ENCODE measurements at places on chromosomes 11 and 22.

DNA sequence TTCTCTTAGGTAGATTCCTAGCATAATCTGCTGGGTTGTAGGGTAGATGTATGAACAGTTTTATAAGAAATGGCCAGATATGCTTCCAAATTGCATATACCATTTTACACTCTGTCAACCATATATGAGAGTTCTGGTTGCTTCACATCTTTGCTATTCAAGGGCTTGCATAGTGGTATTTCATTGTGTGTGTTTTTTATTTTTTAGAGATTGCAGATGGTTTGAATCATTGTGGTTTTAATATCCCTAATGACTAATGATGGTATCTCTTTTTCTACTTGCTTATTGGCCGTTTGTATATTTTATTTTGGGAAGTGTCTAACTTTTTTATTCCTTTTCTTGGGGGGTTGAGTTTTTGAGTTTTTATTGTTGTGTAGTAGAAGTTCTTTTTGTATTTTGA is 26.9 kb downstream of the RNF214 start:
- peak; percentile 66 for DNase-seq

DNA sequence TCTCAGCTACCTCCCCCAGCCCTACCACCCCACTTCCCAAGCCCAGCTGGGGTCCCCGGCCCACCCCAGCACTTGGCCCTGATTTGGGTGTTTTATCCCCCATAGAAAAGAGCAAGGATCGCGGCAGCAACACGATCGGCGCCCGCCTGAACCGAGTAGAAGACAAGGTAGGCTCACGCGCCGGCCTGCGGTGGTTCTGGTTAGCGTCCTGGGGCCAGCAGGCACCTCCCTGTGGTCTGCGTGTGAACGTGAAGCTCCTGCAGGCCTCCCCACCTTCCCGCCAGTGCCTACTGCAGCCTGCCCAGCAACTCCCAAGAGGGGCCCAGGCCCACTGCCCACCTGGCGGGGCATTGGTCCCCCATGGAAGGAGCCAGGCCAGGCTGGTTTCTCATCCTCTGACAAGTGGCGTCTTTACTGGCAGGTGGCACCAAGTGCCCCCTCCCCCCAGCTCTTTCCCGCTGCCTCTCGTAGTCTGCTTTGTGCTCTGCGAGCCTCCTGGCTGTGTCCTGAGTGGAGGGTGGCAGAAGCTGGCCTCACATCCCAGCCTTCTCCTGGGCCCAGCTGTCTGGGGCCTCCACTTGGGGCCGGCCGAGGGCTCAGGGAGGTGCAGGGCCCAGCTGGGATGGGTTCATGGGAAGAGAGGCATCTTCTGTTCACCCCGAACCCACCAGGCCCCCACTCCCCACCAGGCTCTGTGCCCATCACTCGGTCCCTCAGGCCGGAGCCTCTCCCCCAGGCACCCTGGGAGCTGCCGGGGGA is 78.3 kb upstream of the KCNQ1OT1 start:
- no peak for DNase-seq

DNA sequence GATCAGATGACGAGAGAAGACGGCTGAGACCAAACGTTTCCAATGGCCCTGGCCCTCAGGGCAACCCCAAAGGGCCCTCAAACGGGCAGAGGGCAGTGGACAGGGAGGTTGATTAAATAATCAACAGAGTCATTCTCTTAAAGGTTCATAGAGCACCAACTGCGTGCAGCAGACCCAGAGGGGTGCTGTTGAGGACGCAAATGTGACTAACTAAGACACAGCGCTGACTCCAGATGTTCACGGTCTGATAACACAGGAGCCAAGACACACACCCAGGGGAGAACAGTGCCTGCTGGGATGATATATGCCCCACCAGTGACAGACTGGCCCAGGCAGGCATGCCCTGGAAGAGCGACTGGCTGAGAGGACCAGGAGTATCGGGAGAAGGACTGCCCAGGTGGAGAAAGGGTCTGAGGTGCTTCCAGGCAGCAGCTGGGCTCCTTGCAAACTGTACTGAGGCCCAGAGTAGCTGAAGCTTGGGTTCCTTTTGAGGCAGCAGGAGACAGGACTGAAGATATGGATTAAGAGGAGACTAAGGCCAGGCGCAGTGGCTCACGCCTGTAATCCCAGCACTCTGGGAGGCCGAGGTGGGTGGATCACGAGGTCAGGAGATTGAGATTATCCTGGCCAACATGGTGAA is 7.7 kb downstream of the VWCE start:
- DNase-seq, result no peak

DNA sequence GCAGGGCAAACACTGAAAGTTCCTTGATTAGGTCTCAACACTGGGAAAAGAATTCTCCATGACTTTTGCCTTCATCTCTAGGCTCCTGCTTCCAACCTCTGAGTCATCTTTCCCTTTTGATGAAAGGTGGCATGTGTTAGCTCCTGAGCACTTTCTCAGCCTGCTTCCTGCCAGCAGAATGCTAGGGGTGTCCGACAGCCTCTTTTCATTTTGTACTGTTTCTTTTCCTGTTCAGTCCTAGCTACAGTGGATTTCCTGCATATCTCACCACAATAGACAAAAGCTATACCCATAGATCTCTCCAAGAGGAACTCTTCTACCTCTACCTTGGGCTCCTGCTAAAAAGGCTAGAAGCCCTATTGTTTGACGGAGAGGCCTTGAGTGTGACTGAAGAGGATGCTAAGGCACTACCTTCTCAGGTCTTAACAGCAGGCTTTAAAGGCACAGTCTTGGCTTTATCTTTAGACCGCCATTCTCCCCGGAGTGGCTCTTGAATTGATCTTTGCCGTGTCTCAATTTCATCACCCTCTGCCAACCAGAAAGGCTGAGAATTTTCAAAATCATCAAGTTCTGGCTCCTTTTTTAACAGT is 145.5 kb downstream of the RBFOX2 start:
- no peak for DNase-seq

DNA sequence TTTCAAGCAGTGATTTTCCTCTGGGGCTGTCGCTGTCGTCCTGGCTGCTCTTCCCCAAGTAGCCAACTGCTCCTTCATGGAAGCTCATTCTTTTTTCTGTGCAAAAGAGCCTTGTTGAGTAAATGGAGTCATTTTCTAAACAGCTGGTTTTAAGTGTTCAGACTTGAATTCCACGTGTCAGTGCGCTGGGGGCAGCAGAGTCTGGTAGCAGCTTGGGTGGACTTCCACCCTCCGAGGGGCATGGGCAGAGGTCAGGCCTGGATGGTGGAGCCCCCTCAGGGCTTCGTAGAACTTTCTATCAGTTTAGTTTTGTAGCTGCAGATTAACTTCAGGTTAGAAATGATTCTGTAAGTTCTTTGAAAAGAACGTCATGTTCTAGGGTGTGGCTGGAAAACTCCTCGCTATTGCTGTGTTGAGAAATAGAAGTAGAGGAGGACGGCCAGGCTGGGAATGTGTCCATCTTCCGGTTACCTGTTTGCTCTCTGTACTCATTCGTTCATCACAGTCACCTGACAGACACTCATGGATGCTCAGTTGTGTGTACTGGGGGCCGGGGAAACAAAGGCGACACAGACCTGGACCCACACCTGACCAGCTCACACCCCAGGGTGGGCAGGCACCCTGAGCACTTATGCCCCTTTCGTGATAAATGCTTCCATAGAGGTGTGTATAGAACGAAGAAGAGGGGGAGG is 270.7 kb downstream of the TBC1D22A start:
- no peak for DNase-seq

- DNase-seq, result no peak
Observed at GRCh38 chr11:93517041-93517440, 26.1 kb downstream of the SMCO4 start.

- no peak for DNase-seq
Observed at GRCh38 chr22:39318507-39319283, 728 bp downstream of the RPL3 start.
